ENCODE measurements at places on chromosomes 1 and 21.

DNA sequence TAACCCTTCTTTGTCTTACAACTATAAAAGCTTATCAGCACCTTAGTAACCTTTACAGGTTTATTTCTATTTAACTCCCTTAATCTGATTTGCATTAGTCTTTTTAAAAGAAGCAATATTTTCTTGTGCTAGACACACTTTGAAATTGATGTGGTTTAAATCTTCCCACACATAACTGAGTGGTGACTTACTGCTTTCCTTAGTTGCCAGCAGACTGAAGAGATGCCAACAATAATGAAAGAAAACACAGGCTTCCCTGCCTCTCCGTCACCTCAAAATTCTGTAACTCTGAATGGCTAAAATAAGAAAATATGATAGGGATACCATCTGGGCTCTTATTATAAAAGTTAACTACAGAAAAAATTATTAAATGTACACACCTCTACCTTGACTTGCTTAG, 196.8 kb downstream of the PTBP2 start:
- DNase-seq: no peak

DNA sequence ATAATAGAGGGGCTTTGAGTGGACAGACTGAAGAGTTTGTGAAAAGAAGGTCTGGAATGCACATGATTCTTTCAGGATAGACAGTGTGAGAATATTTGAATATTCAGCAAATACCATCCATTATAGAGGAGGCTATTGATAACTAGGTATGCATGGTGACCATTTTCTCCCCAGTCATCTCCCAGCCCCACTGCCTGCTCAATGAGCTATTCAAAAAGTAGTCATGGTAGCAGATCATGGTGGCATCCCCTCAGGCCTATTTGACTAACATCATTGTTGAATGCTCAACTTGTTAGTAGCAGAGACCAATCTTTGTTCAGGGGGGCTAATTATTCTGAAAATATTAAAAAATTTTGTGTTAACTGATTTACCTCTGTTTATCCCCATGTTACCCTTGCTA, 311.6 kb downstream of the S1PR1 start:
- no peak for DNase-seq

- no peak for DNase-seq
These were observed 6.3 kb downstream of the VANGL1 start for GRCh38 chr1:115647919-115648650.

DNA sequence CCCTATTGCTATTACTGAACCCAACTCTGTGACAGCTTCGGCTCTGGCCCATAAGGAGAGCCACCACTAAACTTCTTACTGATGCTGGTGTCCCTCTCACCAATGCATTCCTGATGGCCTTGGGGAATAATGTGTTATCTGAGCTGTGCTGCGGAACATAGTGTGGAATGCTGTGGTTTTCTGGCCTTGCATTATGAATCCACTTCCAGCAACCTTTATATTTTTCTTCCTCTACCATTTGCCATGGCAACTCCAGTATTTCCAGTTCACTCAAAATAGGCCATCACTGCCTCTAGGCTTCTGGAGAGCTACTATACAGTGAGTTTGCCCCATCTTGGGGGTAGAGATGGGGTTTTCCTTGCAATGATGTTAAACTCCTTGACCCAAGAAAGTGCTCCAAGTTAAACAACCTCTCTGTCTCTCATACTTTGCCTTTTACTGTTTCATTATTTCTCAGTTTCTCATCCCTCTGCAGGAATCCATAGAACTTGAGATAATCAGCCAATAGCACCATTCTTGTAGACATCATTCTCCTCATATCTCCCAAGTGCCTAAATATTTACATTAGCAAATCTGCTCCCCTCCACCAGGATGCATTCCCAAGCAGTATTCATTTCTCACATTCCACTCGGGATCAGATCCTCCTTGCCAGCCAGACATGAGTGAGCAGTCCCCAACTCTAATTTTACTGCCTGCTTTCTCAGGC, 11.1 kb upstream of the RAVER2 start:
- DNase-seq: no peak

GRCh38 chr1:230248889-230249270, 177.3 kb downstream of the PGBD5 start:
- DNase-seq: no peak

GRCh38 chr1:91791103-91791502, 94.8 kb downstream of the TGFBR3 start:
- DNase-seq: no peak

DNA sequence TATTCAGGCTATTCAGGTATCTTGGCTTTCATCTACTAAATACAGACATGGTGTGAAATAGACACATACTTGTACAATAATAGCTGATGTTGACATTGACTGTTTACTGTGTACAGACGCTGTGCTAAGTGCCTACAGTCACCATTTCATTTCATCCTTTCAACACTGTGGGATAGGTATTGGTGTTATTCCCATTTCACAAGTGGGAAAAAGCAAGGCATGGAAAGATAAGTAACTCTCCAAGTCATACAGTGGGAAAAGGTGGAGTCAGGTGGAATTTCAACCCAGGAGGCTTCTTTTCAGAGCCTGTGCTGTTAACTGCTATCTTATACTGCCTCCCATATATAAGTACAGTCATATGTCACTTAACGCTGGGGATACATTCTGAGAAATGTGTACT, 49.6 kb upstream of the ATP1A1 start:
- no peak for DNase-seq

GRCh38 chr1:229871078-229871676, 195.9 kb upstream of the GALNT2 start:
- DNase-seq: no peak

DNA sequence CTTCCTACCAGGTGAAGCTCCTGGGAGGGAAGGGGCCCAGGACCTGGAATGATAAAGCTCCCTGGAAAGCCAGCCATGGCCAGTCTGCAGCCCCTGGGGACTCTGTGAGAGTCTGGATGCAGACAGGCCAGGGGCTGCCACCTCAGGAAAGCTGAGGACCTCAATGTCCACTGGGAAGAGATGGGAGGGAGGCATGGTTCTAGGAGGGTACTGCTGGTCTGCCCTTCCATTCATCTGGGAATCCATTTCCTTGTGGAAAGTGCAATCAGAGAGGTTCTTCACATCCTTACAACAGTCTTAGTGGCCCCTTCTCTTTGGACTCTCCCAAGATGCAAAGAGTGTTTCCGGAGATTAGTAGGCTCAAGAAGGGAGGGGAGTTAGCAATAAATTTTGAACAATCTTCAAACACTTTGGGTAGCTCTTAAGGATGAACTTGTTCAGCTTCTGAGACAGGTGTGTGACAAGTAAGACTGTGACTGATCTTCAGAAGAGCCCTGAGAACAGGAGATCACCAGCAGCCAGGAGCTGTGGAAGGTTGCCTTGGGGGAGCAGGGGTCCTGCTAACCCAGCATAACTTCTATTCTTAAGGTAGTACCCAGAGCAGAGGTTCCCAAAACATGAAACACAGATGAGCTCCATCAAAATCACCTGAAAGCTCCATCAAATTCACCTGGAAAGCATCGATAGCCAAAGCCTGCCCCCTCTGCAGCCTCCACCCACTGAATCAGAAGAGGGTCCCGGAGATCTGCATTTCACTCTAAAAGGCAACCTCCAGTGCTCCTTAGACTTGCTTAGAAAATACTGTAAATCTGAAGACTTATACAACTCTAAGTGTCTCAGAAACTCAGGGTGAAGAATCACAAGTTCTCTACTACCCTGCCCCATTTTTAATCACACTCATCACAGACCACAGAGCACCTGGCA, 616 bp upstream of the LAX1 start:
- no peak for DNase-seq

DNA sequence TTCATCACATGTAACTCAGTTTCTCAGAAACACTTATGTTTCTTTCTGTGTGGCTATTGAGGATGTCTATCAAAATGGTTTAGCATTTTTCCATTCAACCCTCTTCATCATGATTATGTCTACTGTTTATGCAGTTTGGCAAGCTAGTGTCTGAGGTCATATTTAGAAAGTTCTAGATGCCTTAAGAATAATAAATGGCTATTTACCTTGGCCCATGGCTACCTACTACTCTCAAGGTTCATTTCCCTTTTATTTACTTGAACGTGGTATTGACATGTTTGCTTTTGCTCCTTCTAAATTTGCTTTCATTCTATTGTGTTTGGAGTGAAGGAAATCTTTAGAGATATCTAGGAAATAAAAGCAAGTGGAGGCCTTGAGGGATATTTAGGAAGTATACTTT, 193.7 kb upstream of the OLFM3 start:
- no peak for DNase-seq

DNA sequence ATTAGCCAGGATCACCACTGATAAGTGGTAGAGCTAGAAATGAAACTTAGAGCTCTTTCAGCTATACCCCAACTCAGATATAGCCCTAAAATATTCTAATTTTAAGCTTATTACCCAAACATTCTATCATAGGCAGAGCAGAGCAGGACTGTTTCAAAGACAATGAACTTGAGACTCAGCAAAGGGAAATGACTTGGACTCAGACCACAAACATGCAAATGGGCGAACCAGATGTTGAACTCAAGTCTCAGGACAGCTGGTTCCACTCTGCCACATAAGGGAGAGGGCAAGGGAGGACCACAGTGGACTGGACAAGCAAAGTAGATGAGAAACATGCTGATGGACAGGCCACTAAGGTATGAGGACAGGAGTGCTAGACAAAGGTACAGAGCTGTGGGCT, 315.3 kb downstream of the OMA1 start:
- no peak for DNase-seq

DNA sequence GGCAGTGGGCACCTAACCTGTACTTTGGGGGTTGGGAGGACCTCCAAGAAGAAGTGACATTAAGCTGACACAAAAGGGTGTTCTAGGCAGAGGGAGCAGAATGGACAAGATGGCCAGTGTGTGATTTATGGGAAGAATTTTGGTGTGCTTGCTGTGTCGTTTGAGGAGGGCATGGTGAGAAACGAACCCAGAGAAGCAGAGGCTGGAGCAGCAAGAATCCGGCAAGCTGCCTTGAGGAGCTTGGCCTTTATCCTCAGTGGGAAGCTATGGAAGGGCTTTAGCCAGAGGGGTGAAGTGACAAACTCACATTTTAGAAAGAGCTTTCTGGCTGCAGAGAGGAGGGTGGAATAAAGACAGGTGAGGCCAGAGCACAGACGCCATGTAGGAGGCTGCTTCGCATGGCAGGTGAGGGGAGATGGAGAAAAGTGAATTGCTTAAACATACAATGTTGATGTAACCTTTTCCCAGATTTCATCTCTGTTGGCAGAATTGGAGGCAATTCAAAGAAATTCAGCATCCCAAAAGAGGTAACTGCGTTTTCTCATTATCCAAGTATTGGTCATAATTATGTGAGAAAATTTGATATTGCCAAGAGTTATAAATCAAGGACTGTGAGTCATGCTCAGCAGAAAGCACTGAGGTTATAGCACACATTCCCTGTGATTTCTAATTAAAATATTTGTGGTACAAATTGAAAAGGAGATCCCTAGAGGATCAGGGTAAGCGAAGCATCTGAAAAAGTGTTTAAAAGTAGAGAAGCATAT, 26.5 kb downstream of the TRIM45 start:
- DNase-seq: no peak

DNA sequence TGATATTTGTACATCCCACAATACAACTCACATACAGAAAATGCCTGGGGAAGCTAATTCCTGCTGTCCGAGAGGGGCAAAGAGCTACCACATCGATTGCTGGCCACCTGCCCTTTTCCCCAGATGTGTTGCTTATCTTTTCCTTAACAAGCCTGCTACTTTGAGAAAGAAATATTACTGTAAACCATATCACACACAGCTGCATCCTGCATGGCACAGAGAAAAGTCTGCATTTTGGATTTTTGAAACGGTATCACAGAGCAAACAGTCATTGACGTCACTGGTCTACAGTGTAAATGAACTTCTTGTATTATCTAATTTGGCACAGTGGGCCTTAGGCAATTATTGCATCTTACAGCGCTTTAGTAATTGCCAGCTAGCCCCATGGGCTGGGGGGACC, 164.7 kb downstream of the CLIC6 start:
- DNase-seq: no peak

DNA sequence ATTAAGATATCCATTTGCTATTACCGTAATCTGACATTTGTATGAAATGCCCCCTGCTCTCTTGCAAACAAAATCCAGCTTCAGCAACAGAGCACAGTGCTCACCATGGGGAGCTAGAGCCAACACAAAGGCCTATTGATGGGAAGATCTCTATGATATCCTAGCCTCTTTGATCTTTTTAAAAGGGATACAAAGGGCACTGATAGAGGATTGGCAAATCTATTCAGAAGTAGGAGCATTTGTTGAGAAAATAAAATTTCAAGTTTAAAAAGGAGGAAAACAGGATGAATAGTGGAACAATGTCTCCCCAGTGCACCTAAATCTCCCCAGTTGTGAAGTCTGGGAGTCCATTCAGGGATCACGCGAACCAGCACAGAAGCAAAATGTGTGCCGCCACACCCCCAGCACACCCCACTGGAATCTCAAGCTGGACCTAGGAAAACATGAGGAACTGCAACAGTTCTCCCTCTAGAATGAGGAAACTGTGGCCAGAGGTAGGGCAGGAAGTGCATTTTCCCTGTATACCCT, 32.2 kb downstream of the MRAP start:
- no peak for DNase-seq

DNA sequence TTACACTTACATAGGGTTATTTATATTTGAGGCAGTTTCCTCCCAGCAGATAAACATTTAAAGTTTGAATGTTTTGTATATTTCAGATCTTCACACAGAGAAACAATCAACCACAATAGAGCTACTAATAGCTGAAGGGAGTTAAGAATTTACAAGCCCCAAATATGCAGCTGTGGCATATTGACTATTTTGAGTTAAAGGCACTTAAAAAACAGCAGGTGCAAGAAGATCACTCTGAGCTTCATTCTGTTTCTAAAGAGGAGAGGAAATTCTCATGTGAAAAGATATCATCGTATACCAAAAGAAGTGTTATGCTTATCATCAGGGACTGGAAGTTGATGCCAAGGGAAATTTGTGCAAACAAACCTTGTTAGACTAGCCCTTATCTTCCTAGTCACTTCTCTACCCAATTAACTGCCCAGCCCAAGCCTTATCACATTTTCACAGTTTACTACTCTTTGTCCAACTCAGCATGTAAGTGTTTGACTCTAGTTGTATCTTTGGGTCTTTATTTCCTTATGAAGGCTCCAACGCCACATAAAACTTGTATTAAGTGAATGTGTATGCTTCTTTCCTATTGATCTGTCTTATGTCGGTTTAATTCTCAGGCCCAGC, 66.3 kb upstream of the COG2 start:
- DNase-seq: no peak

DNA sequence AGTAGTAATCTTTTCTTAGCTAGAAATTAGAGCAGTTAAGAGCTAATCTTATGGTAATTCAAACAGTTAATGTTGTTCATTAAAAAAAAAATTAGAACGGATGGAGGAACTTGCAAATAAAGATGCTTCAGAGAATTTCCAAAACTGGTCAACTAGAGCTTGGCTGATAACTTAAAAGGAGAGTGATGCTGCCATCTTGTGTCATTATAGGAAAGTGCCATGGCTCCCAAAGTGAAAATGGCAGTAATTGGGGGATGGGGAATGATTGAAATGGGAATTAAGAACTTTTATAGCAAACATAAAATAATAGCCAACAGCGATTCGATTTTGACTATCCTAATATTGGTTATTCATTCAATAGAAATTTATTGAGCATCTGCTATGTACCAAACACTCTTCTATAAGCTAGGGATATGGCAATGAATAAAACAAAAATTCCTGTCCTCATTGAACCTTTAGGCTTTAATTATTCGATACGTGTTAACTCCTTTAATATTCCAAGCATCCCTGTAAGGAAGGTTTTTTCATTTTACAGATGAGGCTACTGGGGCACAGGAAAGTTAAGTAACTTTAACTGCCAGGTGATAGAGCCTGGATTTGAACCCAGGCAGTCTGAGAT, 5.7 kb upstream of the PLPP3 start:
- no peak for DNase-seq

- DNase-seq: no peak
These were observed 9.7 kb downstream of the PTGS2 start for GRCh38 chr1:186670297-186671135.

GRCh38 chr1:20255666-20256065, 35.0 kb upstream of the VWA5B1 start:
- no peak for DNase-seq

Data from activated gamma-delta T cell treated with anti-CD3 and anti-CD28 coated beads, Interleukin-2, amount 50 U/mL, for 16 hours (primary cell).